Neural progenitor cell (in vitro differentiated cells): ENCODE measurements at places on chromosomes 11 and 22.

GRCh38 chr22:19723983-19724827 lies 866 bp downstream of the GP1BB start:
- peak; percentile 93 for DNase-seq

DNA sequence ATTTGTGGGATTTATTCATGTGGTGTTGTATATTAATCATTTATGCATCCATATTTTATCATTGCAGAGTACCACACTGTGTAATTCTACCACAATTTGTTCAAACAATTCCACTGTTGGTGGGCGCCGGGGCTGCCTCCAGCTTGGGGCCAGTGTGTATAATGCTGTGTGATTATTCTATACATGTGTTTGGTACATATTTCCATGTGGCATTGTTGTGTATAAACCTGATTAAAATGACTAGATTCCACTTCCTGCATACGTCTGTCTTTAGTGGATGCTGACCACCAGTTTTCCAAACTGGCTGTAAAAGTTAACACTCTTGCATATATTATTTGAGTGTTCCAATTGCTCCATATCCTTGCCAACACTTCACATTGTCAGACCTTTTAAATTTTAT lies 1213.8 kb downstream of the TBC1D22A start:
- DNase-seq, result no peak

- no peak for DNase-seq
These were observed 56.8 kb downstream of the IGLL5 start for GRCh38 chr22:22944268-22944985.

- DNase-seq, result no peak
These were observed 64.6 kb downstream of the ARHGEF12 start for GRCh38 chr11:120400564-120401364.

DNA sequence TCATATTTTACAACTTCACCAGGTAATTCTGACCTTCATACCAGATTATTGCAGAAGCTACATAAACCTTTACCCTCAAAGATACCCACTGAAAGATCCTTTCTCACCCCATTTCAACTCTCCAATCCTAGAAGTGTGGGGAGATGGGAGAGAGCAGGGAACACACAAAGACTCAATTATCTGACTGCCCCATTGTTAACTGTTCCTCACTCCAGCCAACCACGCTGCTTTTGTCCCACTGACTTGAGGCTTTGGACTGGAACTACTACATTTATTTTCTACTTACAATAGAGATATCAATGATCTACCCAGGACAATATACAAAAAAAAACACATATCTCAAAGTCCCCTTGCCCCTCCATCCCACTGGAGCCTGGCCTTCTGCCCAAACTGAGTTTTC lies 44.7 kb upstream of the SLN start:
- peak; percentile 51 for DNase-seq
